NCI-H2107 (cell line): ENCODE measurements at places on chromosomes 11 and 22.

DNA sequence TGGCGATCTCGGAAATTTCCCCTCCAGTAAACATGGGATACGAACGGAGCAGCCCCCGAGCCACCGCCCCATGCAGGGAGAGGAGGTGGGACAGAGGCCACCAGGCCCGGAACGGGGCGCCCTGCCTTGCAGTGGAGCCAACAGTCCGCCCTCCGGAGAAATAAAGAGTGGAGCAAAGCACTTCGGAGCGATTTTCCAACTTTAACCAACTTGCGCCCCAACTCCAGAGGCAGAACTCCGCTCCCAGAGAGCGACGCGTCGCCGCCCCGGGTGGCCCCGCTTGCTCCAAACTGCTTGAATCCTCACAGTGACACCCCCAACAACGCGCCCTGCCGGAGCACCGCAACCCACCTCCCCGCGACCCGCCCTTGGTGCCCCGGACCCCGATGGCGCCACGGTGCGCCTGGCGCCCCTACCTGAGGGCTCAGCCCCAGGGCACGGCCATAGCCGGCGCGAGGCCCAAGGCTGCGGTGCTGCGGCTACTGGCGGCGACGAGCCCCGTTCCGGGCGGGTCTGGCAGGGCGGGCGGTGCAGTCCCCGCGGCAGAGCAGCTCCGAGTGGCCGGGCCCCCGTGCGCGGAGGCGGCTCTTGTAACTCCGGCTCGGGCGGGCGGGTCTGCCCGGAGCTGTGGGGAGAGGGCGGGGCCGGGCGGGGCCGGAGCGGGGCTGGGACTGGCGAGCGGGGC, at the start of gene AHNAK:
TSS of gene AHNAK (minus strand) at position 563 of the 685 bp plus-strand sequence. CDS start 10,708 bp downstream, outside the sequence.
- DNase-seq: no peak

- DNase-seq: no peak
Observed at GRCh38 chr11:119635041-119635740, 93.8 kb downstream of the NECTIN1 start.

GRCh38 chr11:131488238-131488637, 117.8 kb downstream of the NTM start:
- no peak for DNase-seq

DNA sequence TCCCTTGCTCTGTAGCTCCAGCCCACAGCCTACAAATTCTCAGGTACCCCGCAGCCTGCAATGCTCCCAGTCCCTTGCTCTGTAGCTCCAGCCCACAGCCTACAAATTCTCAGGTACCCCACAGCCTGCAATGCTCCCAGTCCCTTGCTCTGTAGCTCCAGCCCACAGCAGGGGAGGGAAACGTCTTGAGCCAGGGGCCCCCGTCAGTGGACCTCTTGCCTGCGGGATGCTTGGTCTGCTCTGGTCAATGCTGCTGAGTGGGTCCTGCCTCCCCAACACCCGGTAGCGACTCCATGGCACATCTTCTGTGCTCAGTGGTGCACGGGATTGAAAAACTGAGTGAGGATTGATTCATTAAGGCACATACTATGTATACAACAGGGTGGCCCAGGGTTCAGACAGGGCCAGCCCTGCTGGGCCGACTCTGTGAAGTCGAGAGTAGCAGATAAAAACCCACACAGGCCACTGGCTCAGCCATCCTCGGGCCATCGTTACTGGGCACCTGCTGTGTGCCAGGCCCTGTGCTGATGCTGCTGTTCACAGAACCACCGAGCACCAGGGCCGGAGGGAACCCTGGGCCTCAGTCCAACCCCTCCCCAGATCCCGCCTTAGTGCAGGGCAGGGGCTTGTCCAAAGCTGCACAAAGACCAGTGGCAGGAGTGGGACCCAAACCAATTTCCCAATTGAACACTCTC, 69.7 kb downstream of the MYO7A start:
- no peak for DNase-seq

DNA sequence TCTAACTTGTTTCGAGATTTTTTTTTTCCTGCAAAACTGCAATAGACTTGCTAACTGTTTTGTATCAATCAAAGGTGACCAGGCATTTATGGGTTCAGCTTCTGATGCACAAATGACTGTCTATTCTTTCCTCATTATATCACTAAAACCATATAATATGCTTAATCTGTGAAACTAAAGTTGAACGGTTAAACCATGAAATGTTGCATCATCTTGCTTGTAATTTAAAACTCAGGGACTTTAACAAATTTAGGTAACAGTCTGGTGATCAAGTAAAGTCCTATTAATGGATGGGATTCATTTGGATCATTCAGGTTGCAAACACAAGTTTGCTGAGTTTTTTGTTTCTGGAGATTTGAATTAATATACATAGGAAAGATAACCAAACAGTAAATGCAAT, 232.0 kb upstream of the LUZP2 start:
- no peak for DNase-seq

DNA sequence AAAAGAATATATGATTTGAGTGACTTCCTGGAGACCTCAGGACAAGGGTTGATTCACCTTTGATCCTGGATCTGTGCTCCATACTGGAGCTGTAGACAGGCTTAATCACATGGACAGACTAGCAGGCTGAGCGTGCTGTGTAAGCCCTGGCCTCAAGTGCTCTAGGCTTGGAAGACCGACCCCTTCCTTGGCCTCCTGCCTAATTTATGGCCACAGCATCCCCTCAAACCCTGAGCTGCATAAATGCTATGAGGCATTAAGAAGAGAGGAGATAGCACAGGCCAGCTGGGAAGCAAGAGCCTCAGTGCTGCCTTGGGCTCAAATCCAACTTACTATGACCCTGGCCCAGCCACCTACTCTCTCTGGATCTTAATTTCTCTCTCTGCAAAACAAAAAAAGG, 385.1 kb downstream of the BUD13 start:
- no peak for DNase-seq

GRCh38 chr11:96827164-96827563, 437.4 kb downstream of the JRKL start:
- DNase-seq: no peak

GRCh38 chr11:57323855-57324153, 948 bp downstream of the TNKS1BP1 start:
- DNase-seq: no peak

DNA sequence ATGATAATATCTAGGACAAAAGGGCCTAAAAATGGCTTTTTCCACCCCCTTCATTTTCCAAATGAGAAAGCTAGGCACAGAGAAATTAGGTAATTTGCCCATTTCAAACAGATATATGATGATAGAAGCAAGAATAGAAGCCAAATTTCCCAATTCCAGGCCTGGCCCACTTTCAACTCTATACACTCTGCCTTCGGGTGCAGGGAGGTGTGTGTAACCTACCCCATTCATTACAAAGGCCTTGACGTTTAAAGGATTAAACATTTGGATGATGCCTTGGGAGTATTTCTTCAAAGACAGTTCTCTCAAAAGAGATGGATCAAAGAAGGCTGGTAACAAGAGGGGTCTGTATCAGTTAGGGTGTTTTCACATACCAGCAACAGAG, 134.1 kb downstream of the CCDC34 start:
- DNase-seq: no peak

DNA sequence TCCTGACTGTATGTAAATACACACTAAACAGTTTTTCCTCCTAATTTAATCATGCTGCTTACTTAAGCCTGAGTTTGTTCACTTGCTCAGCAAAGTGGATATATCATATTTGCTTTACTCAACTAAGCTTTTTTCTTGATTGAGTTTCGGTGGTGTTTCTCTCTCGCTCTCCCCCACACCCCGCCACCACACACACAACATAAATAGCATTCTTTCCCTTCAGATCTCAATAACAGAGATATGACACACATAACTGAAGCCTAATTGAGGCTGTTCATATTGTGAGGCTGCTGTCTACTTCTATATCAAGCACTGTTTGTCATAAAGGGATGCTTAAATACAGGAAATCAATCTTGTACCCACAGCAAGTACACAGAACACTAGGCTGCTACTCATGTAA, 364.9 kb downstream of the FAT3 start:
- DNase-seq: no peak

DNA sequence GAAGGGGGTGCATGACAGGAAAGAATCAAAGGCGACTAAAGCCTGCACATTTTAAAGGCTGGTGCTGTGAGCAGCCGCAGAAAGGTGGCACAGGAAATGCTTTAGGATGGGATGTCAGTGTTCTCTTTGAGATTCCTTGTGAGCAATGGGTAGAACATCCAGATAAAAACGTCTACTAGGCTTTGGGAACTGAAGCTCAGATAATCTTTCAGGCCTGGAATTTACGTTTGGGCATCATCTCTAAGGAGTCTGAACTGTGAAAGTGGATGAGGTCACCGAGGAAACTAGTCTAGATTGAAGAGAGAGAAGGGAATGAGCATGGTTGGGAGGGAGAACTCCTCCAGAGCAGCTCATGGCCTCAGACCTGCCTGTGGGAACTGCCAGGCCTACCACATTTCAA, 65.7 kb downstream of the FLI1 start:
- DNase-seq: no peak

DNA sequence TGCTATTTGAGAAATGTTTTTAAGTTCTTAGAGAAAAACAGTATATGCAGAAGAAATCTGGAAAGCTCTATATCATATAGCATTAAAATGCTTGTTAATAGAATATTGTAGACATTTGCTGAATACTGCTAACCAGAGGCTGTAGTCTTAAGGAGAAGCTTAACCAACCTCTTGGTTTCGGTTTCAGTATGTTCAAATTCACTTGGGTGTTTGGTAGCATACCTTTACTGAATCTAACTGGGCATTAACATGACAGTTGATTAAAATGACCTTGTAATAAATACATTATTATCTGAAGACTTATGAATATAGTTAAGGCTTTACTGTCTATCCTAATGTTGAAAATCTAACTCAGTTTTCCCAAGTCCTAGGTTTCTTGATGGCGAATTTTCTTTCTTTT, 5.4 kb downstream of the PCF11 start:
- no peak for DNase-seq

- no peak for DNase-seq
Observed at GRCh38 chr11:123939317-123939716, at the start of gene OR4D5. Gene OR4D5 (plus strand): TSS chr11:123939617. CDS start chr11:123939617, 0 bp downstream.

- no peak for DNase-seq
Observed at GRCh38 chr11:130763087-130763980, 152.9 kb downstream of the SNX19 start.

DNA sequence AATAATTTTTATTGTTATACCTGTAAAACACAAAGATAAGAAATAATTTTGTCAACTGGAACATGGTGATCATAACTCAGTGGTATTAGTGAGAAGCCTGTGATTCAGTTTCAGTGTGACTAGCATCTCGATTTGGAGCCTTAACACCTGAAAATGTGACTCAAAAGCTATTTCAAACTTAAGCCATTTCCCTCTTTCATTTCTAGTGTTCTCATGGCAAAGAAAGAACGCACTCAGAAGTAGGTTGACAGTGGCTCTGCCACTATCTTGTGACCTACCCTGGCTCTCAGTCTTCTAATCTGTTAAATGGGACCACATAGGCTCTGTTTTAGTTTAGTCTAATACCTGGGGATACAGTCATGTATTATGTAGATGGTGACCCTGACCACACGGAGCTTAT, 62.7 kb downstream of the ISX start:
- no peak for DNase-seq

DNA sequence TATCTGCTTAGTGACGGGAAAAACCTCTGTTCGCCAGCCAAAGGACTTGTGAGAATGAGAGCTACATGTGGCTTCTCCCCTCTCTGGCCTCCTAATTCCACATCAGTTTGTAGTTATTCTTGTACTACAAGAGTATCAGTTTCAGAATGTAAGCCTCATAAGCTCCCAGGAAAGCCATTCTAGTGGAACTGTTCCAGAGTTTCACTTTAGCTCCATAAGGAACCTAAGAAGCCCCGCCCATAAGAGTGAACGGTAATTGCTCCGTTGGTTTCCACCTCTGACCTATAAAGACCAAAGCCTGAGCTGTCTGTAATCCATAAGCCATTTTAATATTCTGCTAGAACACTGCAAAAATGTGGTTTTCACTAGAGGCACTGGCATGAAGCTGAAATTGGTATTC, 53.0 kb downstream of the SIK3 start:
- DNase-seq: no peak

DNA sequence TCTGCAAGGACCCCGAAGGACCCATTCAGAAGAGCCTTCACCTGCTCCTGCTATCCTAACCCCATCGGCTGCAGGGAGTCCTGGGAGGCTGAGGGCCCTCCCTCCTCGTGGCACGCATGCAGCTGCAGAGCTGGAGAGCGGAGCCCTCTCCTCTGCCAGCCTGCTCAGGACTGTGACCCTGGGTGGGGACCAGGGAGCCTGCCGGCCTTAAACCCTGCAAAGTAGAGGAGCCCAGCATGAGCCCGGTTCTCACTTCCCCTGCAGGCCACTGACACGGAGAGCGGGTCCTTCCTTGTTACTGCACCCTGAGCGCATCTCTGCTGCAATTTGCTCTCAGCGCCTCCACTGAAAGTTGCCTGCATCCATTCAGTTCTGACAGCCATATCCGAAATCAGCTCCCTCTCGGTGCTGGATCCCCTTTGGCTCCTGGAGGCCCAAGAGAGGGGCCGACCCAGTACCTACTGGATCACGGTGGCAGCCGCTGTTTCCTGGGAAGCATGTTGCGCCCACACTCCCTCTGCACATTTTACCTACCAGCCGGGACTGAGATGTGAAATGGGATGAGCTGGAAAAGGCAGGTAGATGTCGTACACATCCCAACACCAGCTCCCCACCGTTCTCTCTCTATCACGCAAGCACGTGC, 312.1 kb downstream of the NTM start:
- no peak for DNase-seq

DNA sequence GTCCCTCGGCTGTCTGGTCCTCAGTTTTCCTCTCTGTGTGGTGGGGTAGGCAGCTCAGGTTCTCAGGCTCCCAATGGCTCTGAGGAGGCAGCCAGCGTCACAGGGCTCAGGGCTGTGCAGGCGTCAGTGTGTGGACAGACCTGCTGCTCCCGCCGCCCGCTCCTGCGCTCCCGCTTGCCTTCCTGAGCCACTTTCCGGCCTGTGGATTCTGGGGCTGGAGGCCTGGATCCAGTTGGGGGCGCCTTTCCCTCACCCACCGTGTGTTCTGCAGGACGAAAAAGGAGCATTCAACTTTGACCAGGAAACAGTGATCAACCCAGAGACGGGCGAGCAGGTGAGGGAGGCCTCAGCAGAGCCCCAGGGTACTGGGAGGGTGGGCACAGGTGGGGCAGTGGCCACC, 14.7 kb downstream of the DPP3 start:
- DNase-seq: no peak

DNA sequence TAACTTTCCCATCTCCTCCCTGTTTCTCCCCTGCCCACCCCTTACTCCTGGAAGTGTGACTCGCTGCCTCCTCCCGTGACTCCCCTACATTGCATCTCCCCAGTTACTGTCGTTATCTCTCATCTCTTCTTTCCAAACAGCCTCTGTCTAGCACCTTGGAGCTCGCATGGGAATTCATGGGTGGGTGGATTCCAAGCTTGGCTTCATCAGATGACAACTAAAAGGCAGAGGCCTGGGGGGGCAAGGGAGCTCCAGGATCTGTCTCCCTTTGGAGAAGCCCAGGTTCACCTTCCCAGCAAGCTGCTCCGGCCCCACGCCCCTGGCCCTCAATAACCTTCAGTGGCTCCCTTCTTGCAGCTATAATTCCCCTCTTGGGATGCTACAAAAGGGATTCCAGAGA, 6.9 kb upstream of the CCND1 start:
- no peak for DNase-seq

DNA sequence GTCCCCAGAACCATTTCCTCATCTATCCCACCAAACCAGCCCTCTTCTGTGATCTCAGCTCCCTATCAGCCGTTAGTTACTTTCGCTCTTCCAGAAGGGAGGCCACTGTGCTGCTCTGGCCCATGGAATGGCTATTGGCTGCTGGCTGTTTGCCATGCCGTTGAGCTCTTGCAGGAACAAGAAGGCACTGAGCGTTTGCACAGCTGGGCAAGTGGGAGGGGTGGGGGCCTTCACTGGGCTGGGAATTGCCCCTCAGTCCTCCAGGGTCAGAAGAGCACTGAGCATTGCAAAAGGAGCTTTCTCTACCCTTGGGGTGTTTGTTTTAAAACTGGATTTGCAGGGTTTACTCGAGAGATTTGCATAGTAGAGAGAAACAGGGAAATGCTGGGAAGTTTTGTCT, 129.0 kb upstream of the PARVA start:
- no peak for DNase-seq
